Stimulated activated CD8-positive, alpha-beta memory T cell treated with anti-CD3 and anti-CD28 coated beads, Interleukin-7, amount 100 ng/mL, for 4 hours (primary cell): ENCODE measurements at places on chromosomes 11 and 22.

DNA sequence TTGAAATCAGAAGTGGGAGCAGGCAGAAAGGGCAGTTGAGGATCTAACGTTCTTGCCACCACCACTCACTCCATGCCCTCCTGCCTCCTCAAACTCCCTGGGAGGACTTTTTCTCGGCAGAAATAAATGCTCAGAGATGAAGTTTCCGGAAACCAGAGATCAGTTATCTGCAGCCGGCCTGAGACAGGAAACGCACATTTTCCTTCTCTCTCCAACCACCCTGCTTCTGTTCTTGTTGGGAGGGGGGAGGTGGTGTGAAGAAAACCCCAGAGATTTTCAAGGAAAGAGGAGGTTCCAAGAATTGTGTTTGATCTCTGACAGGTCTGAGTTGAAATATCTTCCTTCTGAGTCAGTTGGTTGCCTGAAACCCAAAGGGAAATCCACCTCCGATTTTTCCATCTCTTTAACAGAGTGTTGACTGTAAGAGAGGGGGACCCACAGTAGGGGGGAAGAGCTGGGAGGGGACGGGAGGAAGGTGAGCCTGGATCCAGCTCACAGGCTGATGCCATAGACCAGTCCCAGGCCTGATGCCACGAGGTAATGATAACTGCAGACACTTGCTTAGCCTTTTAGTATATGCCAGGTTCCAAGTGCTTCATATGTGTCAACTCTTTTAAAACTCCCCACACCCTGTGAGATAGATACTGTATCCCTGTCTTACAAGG, 100.8 kb downstream of the TRAF6 start:
- DNase-seq: no peak

DNA sequence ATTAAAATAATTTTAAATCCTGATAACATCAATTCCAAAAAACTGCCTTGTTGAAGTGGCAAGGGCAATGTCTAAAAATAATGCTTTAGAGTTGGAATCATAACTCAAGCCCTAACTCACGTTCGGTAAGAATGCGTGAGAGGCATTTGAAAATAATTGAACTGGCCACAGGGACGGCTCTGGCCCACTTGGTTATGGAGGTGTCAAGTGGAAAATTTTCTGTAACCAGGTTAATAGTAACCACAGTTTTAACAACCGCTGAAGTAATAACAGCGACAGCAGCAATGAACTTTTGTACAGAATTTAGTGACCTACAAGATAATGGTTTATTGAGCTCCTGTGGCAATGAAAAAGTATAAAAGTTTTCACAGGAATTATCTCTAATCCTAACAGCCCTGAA, 79.4 kb downstream of the ETS1 start:
- DNase-seq: no peak

- DNase-seq: no peak
Measured at GRCh38 chr11:131895865-131896264, 525.5 kb downstream of the NTM start.

DNA sequence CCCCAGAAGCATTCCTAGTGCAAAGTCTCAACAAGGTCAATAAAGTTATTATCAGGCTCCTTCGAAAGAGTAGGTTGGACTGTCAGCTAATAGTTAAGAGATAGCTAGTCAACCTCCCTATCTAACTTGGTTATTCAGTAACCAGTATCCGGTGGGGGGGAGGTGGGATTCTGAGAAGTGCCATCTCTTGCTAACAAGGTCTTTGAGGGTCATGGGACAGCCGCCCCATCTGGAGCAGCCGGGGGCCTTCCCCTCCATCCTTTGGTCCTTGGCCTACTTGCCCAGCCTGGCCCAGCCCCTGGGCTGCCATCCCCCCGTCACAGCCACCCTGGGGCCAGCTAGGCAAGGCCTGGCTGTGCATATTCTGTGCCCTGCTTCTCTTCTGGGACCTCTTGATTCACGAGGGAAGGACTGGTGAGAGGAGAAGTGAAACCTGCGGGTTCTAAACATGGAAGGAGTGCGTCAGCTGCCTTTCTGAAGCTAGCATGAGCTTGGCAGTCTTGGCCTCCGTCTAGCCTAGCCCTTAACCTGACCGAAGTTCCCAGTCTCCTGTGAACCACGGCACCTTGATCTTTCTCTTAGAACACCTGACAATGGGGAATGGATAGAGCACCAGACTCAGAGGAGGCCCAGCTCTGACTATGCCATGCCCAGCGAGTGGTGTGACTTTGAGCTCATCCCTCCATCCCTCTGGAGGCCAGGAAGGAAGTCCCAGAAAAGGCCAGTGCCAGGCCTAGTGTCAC, 9.3 kb downstream of the SLC37A2 start:
- no peak for DNase-seq

GRCh38 chr22:47355776-47356510, 593.5 kb downstream of the TBC1D22A start:
- no peak for DNase-seq

DNA sequence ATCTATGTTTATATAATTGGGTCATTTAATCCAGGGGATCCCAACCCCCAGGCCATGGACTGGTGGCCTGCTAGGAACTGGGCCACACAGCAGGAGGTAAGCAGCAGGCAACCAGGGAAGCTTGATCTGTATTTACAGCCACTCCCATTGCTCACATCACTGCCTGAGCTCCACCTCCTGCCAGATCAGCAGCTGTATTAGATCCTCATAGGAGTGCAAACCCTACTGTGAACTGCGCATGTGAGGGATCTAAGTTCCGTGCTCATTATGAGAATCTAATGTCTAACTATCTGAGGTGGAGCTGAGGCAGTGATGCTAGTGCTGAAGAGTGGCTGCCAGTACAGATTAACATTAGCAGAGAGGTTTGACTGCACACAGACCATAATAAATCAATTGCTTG, 32.8 kb downstream of the MS4A2 start:
- no peak for DNase-seq
